Naive thymus-derived CD4-positive, alpha-beta T cell (primary cell): ENCODE measurements at places on chromosomes 5 and 9.

GRCh38 chr9:84617411-84618029, 52.0 kb upstream of the NTRK2 start:
- no peak for DNase-seq

DNA sequence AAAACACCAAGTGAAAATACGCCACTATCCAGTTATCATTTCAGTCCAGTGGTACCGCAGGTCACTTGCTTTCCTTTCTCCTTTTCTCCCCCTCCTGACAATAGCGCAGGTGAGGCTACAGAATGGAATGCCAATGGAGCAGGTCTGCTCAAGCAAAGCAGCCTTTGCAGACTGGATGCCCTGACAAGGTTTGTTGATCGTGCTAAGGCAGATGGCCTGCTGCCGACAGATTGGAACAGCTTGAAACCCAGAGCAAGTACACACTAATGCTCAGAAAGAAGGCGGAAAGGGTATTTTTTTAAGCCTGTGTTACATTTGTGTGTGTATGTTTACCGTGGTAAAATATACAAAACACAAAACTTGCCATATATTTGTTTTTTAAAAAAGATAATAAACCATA, 19.4 kb downstream of the SPACA9 start:
- no peak for DNase-seq

GRCh38 chr5:177472460-177473442, 683 bp downstream of the DBN1 start:
- DNase-seq = no peak

DNA sequence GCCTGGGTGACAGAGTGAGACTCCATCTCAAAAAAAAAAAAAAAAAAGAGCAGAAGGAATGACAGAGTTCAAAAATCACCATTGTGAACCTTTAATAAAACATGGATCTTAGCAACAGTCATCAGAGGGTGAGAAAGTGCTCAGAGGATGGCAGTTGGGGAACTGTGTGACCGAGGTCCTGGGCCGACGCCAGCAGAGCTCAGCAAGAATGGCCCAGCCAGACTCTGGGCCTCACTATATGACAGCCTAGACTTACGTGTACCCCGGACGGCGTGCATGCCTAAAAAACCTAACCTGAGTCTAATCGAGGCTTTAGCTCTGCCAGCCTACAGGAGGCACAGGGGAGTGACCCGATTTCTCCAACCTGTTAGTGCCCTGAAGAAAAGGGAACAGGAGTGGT, 64.3 kb downstream of the MVB12B start:
- DNase-seq = no peak

- no peak for DNase-seq
Measured at GRCh38 chr5:171369056-171369455, 18.6 kb upstream of the NPM1 start.
